LoVo (cell line): ENCODE measurements at places on chromosomes 3 and 15.

GRCh38 chr3:34056951-34057390 is 258.5 kb downstream of the PDCD6IP start:
- no peak for DNase-seq

DNA sequence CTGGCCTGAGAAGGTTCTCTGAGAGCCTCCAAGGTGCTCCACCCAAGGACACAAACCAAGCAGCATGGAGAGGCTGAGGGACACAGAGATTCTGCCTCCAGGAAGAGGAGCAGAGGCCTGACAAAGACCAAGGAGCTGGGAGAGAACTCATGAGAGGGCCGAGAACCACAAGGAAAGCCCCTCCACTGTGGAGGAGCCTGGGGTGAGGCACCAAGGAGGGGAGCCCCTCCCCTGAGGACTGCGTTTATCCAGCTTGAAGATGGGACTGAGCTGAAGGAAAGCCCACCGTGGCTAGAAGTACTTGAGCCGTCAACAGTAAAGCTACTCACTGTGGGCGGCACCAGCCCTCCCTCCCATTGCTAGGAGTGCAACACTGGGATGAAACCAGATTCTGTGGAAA is 63.1 kb upstream of the MEF2A start:
- DNase-seq = no peak

DNA sequence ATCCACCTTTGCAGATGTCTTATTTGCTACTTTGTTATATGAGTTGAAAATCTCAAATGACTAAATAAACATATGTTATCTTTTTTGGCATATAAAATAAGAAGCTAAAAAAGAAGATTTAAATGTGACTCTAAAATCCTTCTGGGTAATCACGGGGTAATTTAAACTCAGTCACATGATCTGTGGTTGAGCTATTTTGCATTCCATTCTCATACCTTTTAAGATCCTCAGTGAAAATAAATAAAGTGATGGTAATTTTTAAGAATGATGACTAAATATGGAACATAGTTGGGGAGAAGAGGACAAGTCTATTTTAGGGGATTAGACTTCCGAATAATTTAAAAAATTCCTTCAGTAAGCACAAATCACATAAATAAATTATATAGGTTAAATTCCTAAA is 1076.8 kb downstream of the TUSC7 start:
- DNase-seq = no peak

GRCh38 chr3:197789309-197789708 is 1.7 kb upstream of the LRCH3 start:
- DNase-seq = no peak

DNA sequence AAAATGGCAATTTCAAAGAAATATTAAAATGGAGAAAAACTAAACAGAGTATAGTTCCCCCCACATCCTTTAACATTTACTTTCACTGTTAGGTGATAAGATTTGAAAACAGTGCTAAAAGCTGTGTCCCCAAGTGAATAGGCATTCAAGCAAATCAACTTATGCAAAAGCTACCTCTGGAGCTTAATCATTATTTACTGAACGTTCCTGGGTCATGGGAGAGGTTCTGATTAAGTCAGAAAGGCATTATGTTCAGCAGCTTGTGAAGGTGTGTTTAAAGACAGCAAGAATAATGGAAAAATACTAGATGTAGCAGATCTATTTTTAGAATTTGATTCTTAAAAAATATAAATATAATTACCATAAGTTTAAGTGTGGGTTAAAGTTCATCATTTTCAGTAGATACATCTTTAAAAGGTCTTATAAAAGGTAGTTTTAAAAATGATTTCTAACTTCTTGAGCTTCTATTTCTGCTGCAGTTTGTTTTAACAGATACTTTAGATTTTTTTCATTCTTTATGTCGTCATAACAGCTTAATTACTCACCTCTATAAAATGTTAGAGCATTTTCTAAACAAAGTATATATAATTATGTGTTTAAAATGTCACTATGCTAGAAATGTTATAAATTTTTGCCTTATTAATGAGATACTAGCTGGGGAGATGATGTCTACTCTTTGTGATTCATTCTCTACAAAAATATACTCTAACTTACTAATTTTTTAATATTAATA is 127.9 kb downstream of the MITF start:
- DNase-seq = no peak

DNA sequence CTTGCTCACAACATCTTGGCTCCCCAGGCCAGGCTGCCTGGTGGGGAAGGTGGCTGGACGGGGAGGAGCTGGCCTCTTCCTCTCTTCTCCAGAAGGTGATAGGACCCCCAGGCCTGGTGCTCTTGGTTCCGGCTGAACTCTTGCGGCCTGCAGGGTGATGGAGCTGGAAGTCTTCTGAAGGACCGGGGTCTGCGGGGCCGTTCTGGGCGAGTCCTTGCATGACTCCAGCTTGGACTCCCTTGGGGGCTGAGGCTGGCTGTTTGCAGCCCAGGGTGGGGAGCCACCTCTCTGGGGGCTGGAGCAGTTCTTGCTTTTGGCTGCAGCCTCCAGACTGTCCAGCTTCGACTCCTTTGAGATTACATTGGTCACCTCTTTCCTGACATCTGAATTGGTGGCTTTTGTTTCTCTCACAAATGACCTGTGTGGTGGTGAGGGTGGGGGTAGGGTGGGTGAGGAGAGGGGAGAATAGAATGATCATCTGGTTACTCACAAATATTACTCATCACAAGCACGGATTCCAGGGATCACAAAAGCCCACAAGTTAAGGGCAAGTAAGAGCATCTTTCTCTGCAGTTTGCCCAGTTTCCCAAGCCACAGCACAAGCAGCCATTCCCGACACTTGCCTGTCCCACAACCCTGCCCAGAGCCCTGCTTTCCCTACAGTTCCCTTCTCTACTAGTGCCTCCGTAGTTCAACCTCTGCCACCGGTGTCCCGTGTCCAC is 149.1 kb upstream of the HACD2 start:
- DNase-seq = no peak

DNA sequence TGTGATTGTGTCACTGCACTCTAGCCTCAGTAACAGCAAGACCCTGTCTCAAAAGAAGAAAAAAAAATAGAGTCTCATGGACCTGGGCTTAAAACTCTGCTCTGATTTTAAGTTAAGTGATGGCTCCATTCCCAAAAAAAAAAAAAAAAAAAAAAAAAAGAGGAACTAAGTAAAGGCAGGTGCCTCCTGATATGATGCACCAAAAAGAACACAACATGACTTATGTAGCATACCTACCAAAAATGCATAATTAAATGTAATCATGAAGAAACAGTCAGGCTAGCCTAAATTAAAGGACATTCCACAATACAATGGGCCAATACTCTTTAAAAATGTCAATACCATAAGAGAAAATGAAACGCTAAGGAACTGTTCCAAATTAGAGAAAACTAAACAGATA is 5.4 kb upstream of the IREB2 start:
- DNase-seq = no peak

DNA sequence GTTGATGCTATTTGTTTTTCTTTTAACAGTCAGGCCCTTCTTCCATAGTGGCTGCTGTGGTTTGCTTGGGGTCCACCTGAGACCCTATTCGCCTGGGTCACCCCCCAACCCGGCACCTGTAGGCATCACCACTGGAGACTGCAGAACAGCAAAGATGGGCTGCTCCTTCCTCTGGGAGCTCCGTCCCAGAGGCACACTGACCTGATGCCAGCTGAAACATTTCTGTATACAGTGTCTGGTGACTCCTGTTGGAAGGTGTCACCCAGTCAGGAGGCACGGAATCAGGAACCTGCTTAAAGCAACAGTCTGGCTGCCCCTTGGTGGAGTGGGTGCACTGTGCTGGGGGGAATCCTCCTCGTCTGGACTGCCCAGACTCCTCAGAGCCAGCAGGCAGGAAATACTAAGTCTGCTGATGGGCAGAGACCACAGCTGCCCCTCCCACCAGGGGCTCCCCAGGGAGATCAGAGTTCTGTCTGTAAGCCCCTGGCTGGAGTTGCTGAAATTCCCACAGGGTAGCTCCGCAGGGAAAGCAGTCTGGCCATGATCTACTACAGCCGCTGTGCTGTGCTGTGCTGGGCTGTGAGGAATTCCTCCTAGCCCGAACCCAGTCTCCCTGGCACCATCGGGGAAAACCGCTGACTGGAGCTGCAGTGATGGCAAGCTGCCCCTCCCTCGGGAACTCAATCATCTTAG is 248.2 kb downstream of the TBC1D5 start:
- DNase-seq = no peak

- DNase-seq = no peak
These were observed 140.0 kb downstream of the PLOD2 start for GRCh38 chr3:146020969-146021368.

DNA sequence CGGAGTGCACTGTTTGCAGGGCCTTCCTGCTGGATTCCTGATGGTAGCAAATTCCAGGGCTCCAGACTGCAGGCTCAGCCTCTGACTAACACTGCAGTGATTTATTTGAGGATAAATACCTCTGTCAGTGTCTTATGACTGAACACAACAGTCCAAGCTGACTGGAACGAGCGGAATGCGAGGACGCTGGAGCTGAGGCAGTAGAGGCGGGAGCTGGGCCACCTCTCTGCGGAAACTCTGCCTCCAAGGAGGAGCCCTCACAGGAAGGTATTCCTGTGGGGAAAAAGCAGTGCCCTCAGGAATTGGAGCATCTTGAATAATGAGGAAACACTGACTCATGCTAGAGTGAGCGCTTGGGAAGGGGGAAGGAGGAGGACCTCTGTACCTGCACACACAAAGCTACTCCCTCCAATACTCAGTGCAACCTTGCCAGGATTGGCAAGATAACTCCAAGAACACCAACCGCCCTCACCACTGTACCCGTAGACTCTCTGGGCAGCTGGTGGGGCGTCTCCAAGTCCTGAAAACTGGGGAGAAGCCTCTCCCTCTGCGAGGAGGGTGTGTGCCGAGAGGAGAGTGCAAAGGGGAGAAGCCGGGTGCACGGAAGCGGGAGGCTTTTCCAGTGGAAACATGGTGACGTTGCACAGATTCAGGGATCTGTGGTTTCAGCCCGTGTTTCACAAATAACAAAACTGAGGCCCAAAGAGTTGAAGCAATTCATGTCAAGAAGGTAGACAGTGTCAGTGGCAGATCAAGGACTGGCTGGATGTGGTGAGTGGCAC is 43.0 kb downstream of the VGLL4 start:
- DNase-seq = no peak

GRCh38 chr3:196198771-196199753 is 12.1 kb downstream of the ZDHHC19 start:
- no peak for DNase-seq

- no peak for DNase-seq
These were observed 246.7 kb upstream of the AZI2 start for GRCh38 chr3:28595372-28595771.

- peak; percentile 69 for DNase-seq
These were observed 118.6 kb upstream of the NR2E3 start for GRCh38 chr15:71691458-71692417.

- DNase-seq = no peak
These were observed 111.7 kb downstream of the FNDC3B start for GRCh38 chr3:172150913-172151650.

GRCh38 chr3:193378706-193379105 is at the start of gene ATP13A5:
Gene ATP13A5 (minus strand): TSS chr3:193378753. CDS start chr3:193378725, 28 bp downstream.
- no peak for DNase-seq

- no peak for DNase-seq
These were observed 177.4 kb upstream of the CRBN start for GRCh38 chr3:3356846-3357245.

- no peak for DNase-seq
These were observed 317.3 kb downstream of the TLE3 start for GRCh38 chr15:69780374-69780773.

DNA sequence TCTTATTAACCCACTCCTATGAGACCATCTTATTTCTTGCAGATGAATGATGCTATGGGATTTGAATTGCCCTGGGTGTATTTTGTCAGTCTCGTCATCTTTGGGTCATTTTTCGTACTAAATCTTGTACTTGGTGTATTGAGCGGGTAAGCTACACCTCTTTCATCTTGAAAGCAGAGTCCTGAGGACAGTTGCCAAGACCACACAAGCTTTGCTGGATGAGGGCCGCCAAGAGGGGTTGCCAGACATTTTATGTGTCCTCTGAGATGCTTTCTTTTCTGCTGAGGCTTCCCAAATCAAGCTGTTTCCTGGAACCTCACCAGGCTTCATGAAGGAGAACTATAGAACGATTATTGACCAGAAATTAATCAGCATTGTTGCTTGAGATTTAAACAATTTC is 173.2 kb downstream of the CHDH start:
- no peak for DNase-seq

GRCh38 chr3:135215516-135215915 is 420.5 kb downstream of the EPHB1 start:
- peak; percentile 6 for DNase-seq

- DNase-seq = peak; percentile 99
These were observed at the start of gene INO80 for GRCh38 chr15:41116116-41116961. Gene INO80 (minus strand): TSS chr15:41116280. CDS start chr15:41096310, 19,970 bp downstream.

DNA sequence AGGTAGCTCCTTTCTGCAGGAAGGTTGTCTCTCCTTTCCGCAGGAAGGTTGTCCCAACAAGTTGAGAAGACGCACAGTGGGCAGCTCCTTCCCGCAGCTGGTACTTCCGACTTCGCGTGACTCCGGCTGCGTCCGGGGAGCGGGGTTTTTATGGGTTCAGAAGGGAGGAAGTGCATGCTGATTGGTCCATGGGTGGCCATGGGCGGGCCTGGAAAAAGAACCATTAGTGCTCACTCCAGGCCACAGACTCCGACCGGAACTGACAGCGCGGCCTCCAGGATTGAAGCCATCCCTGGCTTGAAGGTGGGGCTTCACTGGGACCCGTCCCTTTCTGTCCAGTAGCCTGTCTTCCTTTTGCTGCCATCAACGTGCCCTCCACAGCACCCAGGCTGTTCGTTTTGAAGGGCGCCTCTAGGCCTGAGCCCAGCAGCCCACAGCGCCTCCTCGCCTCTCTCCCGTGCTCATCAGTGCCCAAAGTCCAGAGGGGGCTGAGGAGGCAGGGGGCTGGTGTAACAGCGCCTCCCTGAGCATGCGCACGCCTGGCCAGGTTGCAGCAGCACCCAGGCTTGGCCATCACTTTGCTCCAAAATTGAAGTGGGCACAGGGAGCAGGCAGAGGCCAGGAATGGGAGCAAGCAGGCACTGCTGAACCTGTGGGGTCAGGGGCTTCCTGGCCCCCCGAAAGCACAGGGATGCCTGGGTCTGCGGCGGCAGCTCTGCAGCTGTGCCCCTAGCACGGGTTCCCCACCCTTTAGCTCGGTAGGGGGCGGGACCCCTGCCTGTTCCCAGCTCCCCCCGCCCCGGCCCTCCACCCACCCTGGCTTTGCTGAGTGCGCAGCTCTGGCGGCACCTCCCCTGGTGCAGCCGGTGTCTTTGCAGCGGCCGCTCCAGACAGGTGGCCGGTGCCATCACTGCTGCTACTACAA is 330.6 kb upstream of the MCTP2 start:
- DNase-seq = no peak

DNA sequence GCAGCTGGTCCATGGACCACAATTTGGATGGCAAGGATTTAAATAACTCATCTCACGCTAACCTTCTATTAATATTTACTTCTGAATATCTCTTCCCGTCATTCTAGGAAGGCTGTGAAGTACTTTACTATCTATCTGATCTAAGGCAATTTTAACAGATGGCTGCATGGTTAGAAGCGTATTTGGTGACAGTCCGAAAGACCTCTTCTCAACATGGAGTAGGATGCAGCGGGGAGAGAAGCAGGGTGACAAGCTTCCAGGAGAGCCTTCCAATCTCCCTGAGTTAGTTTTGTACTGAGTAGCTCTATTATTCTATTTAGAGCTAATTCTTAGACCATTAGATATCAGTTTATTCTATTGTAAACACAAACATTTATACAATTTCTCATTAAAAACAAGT is 309.4 kb downstream of the PLCL2 start:
- no peak for DNase-seq

- DNase-seq = no peak
These were observed 9.5 kb downstream of the GASK1A start for GRCh38 chr3:42988566-42988965.
